Stimulated activated CD8-positive, alpha-beta memory T cell treated with anti-CD3 and anti-CD28 coated beads, Interleukin-7, amount 100 ng/mL, for 1 hour (primary cell): ENCODE measurements at places on chromosomes 3 and 15.

DNA sequence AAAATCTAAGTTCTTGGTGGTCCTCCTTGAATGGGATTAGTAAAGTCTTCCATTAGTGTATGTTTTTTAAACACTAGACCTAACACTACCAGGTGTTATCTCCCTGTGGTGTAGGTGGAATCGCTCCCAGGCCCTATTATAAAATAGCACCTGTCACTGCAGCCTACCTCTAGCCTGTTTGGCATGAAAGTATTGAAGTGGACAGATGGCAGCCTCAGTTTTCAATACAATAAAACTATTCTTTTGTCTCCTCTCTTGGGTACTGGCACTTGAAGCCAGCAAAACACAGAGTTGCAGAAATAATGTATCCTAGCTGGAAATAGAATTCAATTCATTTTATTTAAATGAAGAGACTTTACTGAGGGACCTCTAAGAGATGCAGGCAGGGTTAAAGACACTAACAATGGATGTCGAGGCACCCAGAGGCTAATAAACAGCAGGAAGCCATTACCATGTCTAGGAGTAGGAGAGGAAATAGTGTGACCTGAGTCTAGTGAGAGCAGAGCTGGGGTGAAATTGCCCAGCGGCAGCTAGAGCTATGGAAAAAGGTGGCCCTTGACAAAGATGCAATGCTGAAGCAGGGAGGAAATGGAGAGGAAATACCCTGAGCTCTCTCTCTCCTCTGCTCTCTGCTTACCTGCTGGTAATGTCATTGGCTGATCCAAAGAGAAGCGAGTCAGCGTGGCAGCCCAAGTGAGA, 49.1 kb upstream of the TMEM158 start:
- no peak for DNase-seq

DNA sequence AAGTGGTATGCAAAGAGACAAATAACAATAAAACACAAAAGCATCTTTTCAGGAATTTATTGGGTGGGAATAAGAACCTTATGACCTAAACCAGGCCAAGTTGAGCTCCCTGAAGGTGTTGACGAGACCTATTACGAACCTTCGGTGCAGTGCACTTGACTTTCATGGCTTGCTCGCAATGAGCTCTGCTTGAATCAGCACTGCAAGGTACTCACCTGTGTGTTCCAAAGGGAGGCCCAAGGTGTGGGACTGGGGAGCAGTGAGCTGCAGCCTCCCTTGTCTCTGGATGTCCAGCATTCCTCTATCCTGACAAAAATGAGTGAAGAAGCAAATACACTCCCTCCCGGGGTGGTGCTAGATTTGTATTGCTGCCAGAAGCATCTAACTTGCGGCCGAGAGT, at the start of gene MDFIC2:
Gene MDFIC2, minus strand, starts transcription at position 303 of the 400 bp plus-strand sequence. CDS start 665 bp downstream, outside the sequence.
- DNase-seq = no peak

DNA sequence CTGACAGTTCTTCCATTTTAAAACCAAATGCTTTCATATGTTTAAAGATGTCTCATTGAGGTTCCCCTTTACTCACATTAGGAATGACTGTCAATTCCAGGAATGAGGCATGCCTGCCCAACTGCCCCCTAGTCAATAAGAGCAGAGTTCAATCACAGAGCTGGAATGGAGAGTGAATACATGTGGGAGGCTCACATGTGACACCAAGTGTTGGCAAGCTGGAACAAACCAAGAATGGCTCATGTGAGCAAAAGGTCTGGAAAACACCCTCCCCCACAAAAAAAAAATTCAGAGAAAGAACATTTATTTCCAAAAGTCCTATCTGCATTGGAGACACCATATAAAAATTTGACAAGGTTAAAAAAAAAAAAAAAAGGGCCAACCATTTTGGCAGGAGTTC, 3.7 kb downstream of the PBRM1 start:
- DNase-seq = no peak

- no peak for DNase-seq
Measured at GRCh38 chr3:19885468-19885867, 48.5 kb downstream of the EFHB start.

GRCh38 chr15:89041507-89041906, 46.7 kb upstream of the ABHD2 start:
- no peak for DNase-seq

- DNase-seq = no peak
Measured at GRCh38 chr3:103516950-103517349, 1082.1 kb downstream of the ZPLD1 start.

DNA sequence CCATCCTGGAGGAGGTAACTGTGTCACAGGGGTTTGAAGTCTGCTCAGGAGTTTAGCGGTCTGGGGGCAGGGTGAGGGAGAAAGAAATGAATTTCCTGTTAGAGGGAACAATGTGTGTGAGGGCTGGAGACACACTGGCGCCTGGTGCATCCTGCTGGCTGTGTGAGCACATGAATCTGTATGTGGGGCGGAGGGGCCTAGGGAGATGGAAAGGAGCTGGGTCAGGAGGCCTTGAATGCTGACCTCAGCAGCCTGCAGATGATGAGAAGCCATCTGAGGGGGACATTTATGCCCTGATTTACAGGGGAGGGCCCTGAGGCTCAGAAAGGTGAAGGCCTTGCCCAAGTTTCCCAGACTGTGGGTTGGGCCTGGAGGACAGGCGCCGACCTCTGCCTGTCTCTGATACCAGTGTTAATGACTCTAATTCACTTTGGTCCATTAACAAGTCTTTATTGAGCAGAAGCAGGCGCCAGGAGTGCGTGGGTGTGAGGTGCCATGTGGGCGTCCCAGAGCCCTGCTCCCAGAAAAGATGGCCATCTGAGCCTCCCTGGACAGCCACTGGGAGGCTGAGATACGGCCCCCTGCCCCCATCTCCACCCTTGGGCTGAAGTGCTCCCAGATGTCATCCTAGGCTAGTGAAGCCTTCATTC, 34.8 kb downstream of the LINGO1 start:
- no peak for DNase-seq

DNA sequence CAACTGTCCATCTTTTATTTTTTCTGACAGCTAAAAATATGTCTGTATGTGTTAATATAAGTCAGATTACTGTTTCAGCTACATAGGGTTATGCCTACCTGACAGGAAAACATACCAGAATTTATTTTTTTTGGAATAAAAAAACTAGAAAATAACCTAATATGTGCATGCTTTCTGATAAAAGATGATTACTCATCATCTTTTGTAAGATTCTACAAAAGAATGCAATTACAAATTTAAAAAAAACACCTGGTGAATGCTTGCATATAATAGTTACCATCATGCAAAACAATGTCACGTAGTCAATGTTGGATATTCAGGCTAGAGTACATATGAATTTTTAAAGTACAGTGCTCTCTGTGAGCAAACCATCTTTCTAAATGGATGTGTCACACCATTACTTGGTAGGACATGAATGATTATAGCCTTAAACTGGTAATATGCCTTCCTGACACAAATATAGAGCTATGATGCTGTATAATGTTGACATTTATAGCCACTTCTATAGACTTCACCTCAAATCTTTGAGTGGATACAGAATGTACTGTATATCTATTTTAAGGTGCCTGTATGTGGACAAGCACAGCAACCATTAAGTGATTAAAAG, 180.6 kb downstream of the EPHA3 start:
- DNase-seq = no peak

DNA sequence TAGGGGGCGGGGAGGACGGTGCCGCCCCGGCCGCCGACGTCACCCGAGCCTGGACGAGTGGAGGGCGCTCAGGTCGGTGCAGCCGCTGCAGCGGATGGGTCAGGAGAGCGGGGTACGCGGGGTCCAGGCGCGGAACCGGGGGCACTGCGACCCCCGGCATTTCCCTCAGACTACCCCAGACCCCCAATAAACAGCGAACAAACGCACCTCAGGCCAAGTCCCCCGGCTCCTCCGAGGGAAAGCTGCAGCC, 78.9 kb downstream of the IQSEC1 start:
- DNase-seq = no peak

- no peak for DNase-seq
Measured at GRCh38 chr3:49378249-49378895, 20.2 kb upstream of the GPX1 start.
